Sigmoid colon (tissue), 7 donors: ENCODE measurements at places on chromosomes 5 and 9. TPM values are rescaled to one million over a fixed set of nuclear protein-coding genes. Genes with fewer than 3 reads are reported as not detected.

GRCh38 chr9:98887918-98888510 lies 55.7 kb upstream of the COL15A1 start:
- no peaks in the 10 kb centered on the region for H3K4me1 ChIP-seq
- H3K36me3 ChIP-seq, result no peaks in the 10 kb centered on the region
- H3K27ac ChIP-seq, result no peak overlapping the region

DNA sequence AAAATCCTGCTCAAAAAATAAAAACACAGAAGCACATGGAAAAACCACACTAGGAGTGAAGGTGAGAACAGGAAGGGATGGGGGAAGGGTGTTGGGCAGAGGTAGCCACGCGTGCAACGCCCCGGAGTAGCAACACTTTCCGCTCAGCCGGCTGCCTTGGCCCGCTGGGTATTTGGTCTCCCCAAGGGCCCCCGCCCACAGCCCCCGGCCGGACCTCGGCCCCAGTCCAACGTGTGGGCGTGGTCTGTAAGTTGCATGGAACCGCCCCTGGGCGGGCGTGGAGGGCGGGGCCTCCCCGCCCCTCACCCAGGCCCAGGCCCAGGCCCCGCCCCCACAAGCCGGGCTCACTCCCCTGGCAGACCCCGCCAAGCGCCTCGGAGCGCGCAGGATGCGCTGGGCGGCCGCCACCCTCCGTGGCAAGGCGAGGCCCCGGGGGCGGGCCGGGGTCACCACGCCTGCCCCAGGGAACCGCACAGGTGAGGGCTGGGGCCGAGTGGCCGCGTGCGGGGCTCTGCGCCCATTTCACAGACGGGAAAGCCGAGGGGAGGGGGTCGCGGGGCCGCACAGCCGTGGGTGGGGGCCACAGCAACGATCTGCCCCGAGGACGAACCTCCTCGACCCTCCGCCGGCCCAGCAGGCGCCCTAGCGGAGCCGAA lies at the start of gene SUSD3:
Gene SUSD3, plus strand, starts transcription at position 347 of the 656 bp plus-strand sequence. Its CDS starts 42 bp downstream, at position 389.
- no peaks in the 10 kb centered on the region for H3K4me1 ChIP-seq
- no peaks in the 10 kb centered on the region for H3K36me3 ChIP-seq
- no peak within 1 kb of the TSS for H3K27ac ChIP-seq
- no peaks in the 10 kb centered on the region for H3K27me3 ChIP-seq

- no peaks in the 10 kb centered on the region for H3K27me3 ChIP-seq
- DNase-seq, result no peak
- peaks cover 100% of the 10 kb centered on the region for H3K36me3 ChIP-seq
- H3K4me1 ChIP-seq, result peaks cover 20% of the 10 kb centered on the region
- no peak overlapping the region for H3K4me3 ChIP-seq
Observed at GRCh38 chr5:178145965-178146820, 7.5 kb downstream of the NHP2 start.

Gene AK1
- total RNA-seq, result 41.0 TPM

GRCh38 chr9:12640866-12641636 lies 52.1 kb upstream of the TYRP1 start:
- DNase-seq, result no peak
- H3K27me3 ChIP-seq, result no peaks in the 10 kb centered on the region
- no peak overlapping the region for H3K4me3 ChIP-seq
- no peaks in the 10 kb centered on the region for H3K36me3 ChIP-seq

Gene ITGA1
- total RNA-seq, result 162 TPM

GRCh38 chr5:36507332-36507952 lies 99.0 kb upstream of the SLC1A3 start:
- H3K4me3 ChIP-seq, result no peak overlapping the region
- DNase-seq, result peak; percentile 88
- peaks cover 10% of the 10 kb centered on the region for H3K4me1 ChIP-seq
- no peak overlapping the region for H3K27ac ChIP-seq
- H3K36me3 ChIP-seq, result no peaks in the 10 kb centered on the region

- no peaks in the 10 kb centered on the region for H3K27me3 ChIP-seq
- H3K27ac ChIP-seq, result no peak overlapping the region
- DNase-seq, result no peak
- H3K4me3 ChIP-seq, result no peak overlapping the region
Observed at GRCh38 chr5:127013407-127013806, 17.0 kb downstream of the MARCHF3 start.

GRCh38 chr9:87269296-87270176 lies 228.1 kb upstream of the DAPK1 start:
- no peak overlapping the region for H3K27ac ChIP-seq
- H3K4me3 ChIP-seq, result no peak overlapping the region
- no peaks in the 10 kb centered on the region for H3K27me3 ChIP-seq
- H3K36me3 ChIP-seq, result no peaks in the 10 kb centered on the region
- DNase-seq, result no peak

Gene TMEM252
- total RNA-seq, result not detected

DNA sequence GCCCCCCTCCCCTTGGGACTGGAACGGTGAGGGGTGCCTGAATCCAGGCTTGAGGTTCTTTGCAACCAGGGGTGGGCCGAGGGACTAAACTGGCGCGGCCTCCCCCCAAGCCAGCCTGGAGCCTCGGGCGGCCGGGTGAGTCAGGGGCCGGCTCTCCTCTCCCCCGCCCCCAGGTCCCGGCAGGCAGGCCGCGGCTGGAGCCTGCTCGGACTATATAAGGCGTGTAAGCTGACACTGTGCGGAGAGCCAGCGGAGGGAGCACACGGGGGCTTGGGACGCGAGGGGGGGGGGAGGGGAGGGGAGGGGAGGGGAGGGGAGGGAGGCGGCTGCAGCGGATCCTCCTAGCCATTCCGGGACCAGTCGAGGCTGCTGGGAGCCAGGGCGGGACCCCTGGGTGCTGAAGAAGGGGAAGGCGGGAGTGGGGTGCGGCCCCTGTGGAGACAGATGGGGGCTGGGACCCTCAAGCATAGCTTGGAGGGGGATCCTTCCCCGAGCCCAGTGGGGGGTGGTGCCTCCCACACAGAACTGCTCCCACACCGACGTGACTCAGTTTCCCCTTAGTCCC lies 595 bp downstream of the PDLIM7 start:
- peaks cover 23% of the 10 kb centered on the region for H3K36me3 ChIP-seq
- peaks cover 56% of the 10 kb centered on the region for H3K4me1 ChIP-seq
- H3K27ac ChIP-seq, result peak overlapping the region; percentile 98
- H3K4me3 ChIP-seq, result peak overlapping the region; percentile 66

GRCh38 chr5:173795601-173796000 lies 92.5 kb upstream of the CPEB4 start:
- H3K4me1 ChIP-seq, result no peaks in the 10 kb centered on the region
- DNase-seq, result no peak
- H3K36me3 ChIP-seq, result no peaks in the 10 kb centered on the region
- H3K27ac ChIP-seq, result no peak overlapping the region
- no peak overlapping the region for H3K4me3 ChIP-seq

- H3K4me3 ChIP-seq, result no peak overlapping the region
- H3K4me1 ChIP-seq, result no peaks in the 10 kb centered on the region
- H3K27ac ChIP-seq, result no peak overlapping the region
Observed at GRCh38 chr5:2946315-2946714, 194.8 kb upstream of the IRX2 start.

GRCh38 chr9:77879437-77879943 lies 152.1 kb downstream of the GNAQ start:
- no peak overlapping the region for H3K4me3 ChIP-seq
- no peak for DNase-seq

- no peaks in the 10 kb centered on the region for H3K36me3 ChIP-seq
- no peak overlapping the region for H3K27ac ChIP-seq
- no peak overlapping the region for H3K4me3 ChIP-seq
- no peak for DNase-seq
- no peaks in the 10 kb centered on the region for H3K27me3 ChIP-seq
- H3K4me1 ChIP-seq, result no peaks in the 10 kb centered on the region
Observed at GRCh38 chr5:89064054-89064453, 181.1 kb upstream of the MEF2C start.

Gene NR5A1
- total RNA-seq, result not detected

DNA sequence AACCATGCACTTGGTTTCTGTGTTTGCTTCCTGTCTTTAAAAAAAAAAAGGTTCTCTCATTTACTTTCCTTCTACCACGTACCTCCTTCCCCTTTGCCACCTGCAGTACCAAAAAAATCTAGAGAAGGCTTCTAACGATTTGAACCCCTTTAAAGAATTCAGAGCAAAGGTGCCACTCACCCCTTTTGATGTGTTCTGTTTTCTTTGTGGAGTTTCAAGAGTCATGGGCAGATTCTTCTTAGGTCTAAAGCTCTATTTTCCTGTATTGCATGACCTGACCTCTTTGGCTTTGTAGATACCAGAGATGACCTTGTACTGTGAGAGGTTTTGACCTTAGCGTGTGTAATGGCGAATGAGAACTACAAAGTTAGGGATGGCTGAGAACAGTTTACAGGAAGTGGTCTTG lies 29.0 kb downstream of the TXNDC8 start:
- H3K4me3 ChIP-seq, result no peak overlapping the region
- H3K27me3 ChIP-seq, result no peaks in the 10 kb centered on the region
- no peak for DNase-seq
- H3K36me3 ChIP-seq, result no peaks in the 10 kb centered on the region

GRCh38 chr5:123671042-123671441 lies 159.1 kb downstream of the CSNK1G3 start:
- DNase-seq, result no peak
- H3K27ac ChIP-seq, result no peak overlapping the region
- H3K36me3 ChIP-seq, result no peaks in the 10 kb centered on the region
- peaks cover 2% of the 10 kb centered on the region for H3K4me1 ChIP-seq
- H3K4me3 ChIP-seq, result no peak overlapping the region

Gene PANK3
- total RNA-seq, result 32.6 TPM

GRCh38 chr5:124397317-124397716 lies 349.1 kb downstream of the ZNF608 start:
- DNase-seq, result no peak
- no peaks in the 10 kb centered on the region for H3K27me3 ChIP-seq
- H3K27ac ChIP-seq, result no peak overlapping the region
- H3K4me3 ChIP-seq, result no peak overlapping the region
- H3K36me3 ChIP-seq, result no peaks in the 10 kb centered on the region

DNA sequence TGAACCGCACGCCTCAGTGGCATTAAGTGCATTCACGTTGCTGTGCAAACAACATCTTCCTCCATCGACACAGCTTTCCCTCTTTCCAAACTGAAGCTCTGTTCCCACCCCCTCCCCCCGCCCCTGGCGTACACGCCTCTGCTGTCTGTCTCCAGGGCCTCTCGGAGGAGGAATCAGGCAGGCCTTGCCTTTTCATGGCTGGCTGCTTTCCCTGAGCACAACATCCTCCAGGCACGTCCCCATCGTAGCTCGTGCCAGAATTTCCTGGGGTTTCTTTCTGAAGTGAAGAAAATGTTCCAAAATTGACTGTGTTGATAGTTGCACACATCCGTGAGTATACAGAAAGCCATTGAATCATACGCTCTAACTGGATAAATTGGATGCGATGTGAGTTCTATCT lies 22.3 kb upstream of the TMEM250 start:
- no peaks in the 10 kb centered on the region for H3K4me1 ChIP-seq
- H3K36me3 ChIP-seq, result no peaks in the 10 kb centered on the region
- no peak overlapping the region for H3K4me3 ChIP-seq
- H3K27ac ChIP-seq, result no peak overlapping the region

DNA sequence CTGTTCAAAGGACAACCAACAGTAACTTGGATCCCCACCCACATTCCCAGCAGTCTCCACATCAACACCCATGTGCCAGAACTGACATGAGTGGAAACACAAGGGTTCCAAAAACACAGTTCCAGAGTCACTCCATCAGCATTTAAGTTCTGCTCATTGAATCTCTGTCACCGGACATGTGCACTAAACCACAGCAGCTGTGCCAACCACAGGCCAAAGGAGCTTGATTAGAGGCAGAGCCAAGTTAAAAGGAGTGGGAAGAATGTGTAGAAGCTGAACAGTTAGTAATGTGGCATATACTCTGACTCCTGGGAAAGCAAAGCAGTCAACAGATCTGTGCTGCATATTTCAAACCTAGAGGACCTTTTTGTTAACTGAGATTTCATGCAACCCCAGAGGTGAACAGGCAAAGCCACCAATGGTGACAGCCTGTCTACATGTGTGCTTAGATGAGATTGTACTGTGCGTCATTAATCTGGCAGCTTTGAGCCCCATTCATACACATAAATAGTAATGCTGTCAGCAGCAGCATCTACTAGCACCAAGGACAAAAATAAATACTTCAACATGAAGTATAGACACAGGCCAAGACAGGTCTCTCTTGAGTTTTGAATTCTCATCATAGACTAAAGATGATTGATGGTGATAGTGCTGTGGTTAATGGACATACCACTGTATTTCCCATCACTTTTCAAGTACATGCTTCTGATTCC lies 16.4 kb upstream of the FST start:
- no peaks in the 10 kb centered on the region for H3K4me1 ChIP-seq
- H3K36me3 ChIP-seq, result no peaks in the 10 kb centered on the region
- H3K27me3 ChIP-seq, result no peaks in the 10 kb centered on the region
- H3K27ac ChIP-seq, result no peak overlapping the region

DNA sequence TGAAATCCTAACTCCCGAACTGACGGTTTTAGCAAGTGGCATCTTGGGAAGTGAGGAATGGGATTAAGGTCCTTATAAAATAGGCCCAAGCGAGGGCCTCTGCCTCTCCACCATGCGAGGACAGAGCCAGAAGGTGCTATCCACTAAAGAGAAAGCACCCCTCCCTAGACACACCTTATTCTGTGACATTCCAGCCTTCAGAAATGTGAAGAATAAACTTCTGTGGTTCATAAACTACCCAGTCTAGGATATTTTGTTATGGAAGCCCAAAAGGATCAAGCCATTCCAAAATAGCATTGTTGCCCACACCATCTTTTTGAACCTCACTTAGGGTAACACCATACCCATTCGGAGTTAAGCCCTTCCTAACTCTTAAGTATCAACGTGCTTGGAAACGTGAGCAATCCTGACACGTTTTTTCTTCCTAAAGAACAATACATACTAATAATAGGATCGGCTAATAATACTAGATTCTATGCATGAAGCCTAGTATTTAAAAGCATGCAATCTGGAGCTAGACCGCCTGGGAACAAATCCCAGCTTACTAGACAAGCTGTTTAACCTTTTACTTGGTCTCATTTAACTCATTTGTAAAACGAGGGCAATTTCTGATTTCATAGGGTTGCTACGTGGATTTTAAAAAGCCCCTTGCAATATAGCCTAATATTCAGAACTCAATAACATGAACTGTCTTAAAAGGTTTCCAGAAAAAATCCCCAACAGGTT lies 1.1 kb upstream of the SMC2 start:
- no peaks in the 10 kb centered on the region for H3K27me3 ChIP-seq
- peaks cover 30% of the 10 kb centered on the region for H3K4me1 ChIP-seq
- H3K36me3 ChIP-seq, result no peaks in the 10 kb centered on the region

DNA sequence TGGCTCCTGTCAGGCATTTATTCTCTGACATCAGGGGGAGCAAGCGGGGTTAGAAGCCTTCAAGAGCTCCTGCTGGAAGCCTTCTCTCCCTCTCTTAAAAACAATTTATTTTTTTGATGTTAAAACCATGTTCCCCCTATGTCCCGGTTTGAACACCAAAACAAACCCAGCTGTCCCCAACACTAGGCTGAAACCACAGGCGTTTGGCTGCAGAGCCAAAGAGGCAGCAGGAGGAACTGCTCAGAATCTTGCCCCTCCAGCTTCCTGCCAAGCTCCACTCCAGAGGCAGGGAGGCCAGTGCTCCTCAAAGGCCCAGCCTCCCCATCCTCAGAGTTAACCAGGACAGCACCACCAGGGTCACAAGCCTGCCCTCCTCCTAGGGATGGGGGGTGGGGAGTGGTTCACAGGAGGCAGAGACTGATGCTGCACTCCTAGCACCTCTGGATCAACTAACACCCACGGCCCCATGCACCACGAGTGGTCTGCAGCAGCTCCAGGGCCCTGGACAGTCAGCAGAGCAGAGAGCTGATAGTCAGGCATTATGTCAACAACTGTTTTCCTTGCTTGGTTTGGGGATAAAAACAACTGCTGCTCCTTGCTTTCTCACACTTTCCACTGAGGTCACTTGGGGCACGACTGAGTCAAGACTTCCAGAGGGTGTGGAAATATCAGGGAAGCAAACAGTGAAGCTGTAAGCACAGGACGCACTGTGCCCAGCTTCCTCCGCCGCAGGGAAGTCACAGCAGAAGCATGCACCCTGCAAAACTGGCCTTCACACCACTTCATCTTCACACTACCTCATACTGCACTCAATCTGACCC lies 96.5 kb upstream of the ADRA1B start:
- DNase-seq, result peak; percentile 93
- H3K27me3 ChIP-seq, result no peaks in the 10 kb centered on the region
- no peaks in the 10 kb centered on the region for H3K36me3 ChIP-seq
